ENCODE measurements at places on chromosomes 6 and 20.

GRCh38 chr6:146881228-146882181 is 282.7 kb downstream of the ADGB start:
- no peak for DNase-seq

- no peak for DNase-seq
These were observed 43.0 kb upstream of the PTPN1 start for GRCh38 chr20:50467174-50467573.

- no peak for DNase-seq
These were observed 17.1 kb downstream of the ISM1 start for GRCh38 chr20:13238001-13238653.

GRCh38 chr6:37866590-37867507 is 47.3 kb downstream of the ZFAND3 start:
- no peak for DNase-seq

- DNase-seq, result no peak
These were observed 25.5 kb upstream of the EDN1 start for GRCh38 chr6:12264671-12265070.

DNA sequence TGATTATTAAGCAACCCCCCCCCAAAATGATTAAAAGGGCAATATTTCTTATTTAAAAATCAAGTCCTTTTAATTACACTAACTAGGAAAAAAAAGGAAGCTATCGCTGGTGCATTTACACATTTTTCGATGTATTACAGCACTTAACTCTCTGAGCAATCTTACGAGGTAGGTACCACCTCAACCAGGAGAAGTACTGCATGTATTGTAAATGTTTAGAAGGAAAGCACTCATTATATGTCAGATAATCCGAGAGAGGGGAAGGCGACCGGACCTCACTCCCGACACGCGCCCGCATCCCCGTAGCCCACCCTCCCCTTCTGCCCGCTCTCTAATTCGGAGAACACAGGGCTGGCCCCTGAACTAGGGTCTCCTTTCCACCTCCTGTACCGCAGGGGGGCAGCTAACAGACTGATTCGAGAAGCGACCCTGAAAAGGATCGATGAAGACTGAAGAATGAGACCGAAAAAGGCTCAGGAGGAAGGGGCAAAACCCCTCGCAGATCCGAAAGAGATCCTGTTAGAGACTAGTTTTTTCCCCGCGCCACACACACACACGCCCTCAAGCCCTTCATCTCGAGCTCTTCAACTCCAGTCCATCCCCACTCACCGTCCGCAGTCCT is 337 bp downstream of the ESF1 start:
- no peak for DNase-seq

- no peak for DNase-seq
These were observed 10.5 kb downstream of the SNAI1 start for GRCh38 chr20:49993301-49993751.

DNA sequence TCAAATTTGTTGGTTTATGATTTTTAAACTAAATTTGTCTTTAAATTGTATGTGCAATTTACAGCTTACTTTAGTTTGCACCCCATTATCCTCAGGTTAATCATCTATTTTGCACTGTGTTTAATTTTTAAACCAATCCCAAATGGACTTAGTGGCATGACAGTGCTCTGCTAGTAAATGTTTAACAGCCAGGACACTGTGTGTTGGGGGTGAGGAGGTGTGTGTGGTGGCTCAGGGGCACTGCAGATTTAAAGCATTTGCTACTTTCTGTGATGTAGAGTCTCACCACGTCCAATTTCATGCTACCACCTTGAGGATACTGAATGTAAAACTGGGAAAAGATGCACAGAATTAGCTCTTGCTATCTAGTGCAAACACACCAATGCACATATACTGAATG is 225.7 kb downstream of the HAO1 start:
- DNase-seq, result no peak

DNA sequence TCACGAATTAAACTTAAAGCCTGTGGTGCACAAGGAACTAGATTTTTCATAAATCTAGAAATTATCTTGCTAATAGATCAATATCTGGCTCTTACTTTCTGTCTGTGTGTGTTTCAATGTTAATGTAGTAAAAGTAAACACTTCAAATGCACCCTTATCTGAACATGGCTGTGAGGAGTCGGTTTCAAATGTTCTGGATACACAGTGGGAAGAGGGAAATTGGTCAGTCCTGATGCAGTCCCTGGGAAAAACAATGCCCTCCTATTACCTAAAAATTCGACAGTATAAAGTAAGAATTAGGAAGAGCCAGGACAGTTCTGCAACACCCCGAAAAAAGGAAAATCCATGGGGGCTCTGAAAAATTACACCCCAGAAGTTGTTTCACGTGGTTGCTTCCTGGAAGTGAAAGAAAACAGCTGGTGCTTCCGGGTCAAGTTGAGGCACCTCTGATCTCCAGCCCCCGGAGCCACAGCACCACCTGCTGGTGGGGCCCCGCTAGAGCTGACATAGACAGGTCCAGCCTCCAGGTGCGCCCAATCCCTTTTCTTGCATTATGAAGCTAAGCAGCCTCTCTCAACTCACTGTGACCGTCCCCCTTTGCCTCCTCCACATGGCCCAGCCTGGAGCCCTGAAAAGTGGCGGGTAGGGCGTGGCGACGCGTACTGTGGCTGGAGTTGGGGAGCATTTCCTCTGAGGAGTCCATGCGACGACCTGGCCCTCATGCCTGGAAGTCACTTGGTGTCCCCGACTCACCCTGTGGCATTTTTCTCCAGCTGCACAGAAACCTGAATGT is 8.3 kb downstream of the SEMG2 start:
- no peak for DNase-seq

- DNase-seq, result no peak
These were observed 209.8 kb upstream of the MARCKS start for GRCh38 chr6:113647143-113647889.

DNA sequence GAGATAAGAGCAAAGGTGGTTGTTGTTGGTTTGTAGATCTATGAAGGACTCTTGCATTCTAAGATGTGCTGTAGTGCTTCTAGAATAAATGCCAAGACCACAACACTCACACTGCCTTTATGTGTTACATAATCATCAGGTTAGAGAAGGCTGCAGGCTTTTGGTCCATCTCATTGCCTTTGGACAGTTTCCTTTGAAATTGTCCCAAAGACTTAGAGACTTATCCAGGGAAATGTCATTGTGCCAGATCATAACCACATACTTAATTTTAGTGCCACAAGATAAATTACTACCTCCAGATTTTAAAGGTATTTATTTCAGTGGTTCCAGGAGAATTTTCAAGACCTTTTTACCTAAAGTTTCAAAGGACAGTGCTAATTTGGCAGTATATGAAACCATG is 666.6 kb upstream of the CITED2 start:
- DNase-seq, result no peak

DNA sequence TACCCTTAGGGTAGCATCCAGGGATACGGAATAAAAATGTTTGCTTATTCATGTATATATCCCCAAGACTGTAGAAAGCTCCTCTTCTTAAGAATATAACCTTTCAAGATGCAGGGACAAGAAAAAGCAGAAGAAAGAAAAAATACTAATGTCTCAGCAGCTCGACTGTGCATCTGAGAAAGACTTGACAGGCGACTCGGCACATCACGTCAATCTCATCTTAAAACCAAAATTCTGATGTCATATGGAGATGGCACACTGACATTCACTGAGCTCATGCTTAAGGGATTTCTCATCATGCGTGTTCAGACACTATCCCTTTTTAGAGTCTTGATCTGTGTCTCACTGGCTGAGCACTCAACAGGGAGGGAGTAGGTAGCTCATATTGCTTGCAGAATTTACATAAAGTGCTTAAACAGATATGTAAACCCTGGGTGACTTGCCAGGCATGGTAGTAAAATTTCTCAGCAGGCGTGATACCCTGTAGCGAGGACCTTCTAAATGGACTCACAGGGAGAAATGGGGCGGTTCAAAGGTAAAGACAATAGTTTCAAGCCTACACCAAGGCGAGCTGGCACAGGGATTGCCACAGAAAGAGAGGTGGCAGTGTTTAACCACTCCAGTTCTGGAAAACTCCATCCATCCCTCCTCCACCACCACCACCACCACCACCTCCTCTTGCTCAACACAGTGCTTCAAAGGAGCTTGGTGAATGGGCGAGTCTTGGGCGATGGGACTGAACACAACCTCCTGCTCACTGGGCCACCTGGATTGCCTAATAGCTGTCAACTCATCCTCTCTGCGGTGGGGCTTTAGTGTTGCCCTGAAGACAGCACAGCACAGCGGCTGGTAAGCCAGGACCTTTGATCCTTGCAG is 330.5 kb downstream of the TFAP2A start:
- DNase-seq, result no peak

DNA sequence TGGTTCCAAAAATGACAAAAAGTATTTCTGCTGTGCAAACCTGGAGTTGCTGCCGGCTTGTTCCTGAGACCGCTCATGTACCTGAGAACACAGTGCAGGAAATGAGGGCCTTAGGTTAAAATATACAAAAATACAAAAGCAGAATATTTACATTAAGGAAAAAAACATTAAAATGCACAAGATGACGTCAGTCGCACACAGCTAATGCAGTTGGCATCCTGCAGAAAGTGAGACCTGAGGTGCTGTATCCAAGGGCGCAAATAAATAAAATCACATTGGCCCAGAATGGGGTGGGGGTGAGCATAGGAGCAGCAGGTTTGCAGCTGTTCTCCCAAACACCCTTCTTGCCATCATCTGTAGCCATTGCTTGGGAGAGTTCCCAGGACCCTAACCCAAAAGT is 310.6 kb upstream of the BTBD3 start:
- no peak for DNase-seq

DNA sequence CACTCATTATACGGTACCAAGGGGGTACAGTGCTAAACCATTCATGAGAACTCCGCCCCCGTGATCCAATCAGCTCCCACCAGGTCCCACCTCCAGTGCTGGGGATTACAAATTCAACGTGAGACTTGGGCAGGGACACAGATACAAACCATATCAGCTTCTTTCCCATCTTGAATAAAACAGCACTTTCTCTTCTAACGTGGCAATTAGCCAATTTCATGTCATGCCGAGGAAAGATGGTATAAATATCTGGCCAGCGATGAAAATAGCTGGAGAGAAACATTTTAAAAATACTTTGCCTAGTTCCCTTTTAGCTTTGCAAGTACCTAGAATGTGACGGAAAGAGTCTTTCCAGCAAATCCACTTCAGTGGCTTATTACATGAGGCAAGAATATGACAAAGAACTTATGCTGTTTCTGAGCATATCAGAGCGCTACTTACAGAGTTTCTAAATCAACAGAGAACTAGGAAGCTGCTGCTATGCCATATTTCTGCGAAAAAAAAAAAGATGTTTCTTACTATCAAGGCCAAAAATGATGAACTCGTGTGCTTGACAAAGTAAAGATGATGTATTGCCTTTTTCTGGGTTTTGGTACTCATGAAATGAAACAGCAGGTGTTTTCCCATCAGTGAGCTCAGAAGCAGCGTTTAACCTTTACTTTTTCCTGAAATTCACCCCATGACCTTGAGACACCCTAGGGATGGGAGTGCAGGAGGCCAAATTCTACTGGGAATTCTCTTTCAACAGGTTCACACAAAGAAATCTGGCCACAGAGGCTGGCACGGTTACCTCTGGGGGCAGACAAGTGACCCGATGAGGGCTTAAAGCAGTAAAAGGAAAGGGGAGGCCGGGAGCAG is 37.9 kb downstream of the AGPAT4 start:
- DNase-seq, result no peak

DNA sequence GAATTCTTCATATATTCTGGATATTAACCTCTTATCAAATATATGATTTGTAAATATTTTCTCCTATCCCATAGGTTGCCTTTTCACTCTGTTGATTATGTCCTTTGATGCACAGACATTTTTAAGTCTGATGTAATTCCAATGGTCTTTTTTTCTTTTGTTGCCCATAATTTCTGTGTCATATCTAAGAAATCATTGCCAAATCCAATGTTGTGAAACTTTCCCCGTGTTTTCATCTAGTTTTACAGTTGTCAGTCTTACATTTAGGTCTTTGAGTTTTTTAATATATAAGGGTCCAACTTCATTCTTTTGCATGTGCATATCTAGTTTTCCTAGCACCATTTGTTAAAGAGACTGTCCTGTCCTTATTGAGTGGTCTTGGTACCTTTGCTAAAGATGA is 111.5 kb downstream of the SESN1 start:
- no peak for DNase-seq

DNA sequence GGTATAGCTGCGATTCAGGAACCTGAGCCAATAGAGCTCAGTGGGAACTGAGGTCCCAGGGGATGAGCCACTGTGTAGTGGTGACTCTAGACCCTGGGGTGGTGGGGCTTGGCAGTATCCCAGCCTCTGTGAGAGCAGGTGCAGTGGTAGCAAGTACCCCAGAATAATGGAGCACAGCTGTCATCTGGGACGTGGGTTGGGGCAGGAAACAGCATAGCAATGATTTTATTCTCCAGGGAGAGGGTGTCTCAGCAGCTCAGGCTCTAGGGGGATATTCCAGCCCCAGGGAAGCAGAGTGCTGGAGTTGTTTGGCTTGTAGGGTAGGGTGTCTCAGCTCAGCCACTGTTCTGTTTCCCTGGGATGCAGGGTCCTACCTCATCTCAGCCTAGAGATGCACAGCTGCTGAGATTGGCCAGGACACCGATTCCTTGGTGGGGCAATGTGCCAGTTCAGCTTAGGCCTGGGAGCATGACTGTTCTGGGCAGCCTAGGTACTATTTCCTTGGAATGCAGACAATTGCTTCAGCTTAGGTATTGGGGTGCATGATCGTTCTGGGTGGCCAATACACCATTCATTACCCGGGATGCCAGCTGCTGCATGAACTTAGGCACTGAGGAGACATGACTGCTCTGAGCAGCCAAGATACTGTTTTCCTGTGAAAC is 34.0 kb upstream of the NUP153 start:
- no peak for DNase-seq

- DNase-seq, result no peak
These were observed 18.3 kb upstream of the NHSL1 start for GRCh38 chr6:138517635-138518034.

DNA sequence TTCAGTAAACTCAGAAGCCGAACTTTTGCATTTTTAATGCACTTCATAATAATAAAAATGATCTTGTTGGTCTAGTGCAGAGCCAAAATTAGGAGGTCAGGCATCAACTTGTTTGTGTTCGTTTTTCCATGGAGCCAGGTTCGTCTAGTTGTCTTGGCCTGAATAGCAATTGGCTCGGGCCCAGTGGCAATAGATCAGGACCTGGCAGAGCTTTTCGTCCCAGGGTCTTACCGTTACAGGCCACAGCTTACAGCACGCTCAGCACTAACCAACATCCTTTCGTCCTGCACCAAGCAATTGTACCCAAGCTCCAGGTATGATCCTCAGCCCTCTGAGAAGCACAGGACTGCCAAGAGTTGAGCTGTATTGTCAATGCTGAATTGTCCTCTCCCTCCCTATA is 240.5 kb upstream of the PLN start:
- DNase-seq, result no peak

- no peak for DNase-seq
These were observed 24.4 kb upstream of the ARID1B start for GRCh38 chr6:156752666-156753301.

DNA sequence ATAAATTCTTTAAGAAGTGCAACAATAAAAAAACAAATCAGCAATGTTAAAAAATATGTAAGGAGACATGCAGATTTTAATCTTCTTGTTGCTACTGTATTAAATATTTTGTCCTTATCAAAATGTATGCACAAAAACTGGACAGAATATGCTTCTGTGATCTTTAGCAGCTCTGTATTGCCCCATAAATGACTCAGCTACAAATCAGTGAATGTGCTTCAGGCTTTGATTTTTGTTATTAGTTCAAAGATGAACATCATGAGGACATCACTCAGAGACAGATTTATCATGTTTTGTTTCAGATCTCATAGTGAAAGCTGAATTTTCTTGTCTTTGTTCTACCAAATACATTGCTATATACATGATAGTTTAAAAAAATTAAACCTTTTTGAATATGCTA is 312.4 kb downstream of the GRIK2 start:
- no peak for DNase-seq

GRCh38 chr6:79005497-79005896 is 72.6 kb downstream of the PHIP start:
- no peak for DNase-seq

Data from substantia nigra (tissue), 51 donors.